ENCODE measurements at places on chromosomes 5 and 9.

DNA sequence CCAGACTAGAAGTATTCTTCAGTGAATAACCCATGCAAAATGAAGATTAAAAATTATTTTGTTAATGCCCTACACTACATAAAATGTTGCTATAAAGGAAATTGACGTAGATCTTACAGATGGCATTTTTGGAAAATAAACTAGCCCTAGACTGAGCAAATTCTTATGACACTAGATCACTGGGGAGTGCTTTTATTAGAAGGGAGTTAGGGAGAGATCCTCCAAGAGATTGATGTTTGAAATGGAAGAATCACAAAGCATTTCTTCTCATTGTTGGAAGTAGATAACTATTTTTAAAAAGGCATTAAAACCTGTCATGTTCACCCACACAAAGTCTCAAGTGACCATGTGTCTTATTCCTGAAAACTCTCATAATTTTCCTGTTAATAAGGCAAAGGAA is 351.1 kb upstream of the TLE4 start:
- no peak for DNase-seq

DNA sequence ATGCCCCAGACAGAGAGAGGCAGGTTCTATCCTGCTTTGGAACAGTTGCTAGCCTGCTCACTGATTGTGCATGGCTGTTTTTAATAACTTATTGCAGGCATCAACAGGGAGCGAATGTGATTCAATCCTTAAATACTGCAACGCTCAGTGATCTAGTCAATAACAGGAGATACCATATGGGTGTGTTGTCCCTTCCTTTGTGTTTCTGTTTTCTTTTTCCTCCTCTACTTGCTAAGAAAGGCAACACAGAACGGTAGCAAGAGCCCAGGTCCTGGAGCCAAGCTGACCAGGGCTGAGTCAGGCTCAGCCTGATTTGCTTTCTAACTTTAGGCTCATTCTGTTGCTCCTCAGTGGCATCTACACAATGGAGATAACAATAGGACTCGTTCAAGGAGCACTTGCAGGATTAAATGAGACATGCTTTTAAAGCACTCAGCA is 98.6 kb upstream of the EQTN start:
- no peak for DNase-seq

DNA sequence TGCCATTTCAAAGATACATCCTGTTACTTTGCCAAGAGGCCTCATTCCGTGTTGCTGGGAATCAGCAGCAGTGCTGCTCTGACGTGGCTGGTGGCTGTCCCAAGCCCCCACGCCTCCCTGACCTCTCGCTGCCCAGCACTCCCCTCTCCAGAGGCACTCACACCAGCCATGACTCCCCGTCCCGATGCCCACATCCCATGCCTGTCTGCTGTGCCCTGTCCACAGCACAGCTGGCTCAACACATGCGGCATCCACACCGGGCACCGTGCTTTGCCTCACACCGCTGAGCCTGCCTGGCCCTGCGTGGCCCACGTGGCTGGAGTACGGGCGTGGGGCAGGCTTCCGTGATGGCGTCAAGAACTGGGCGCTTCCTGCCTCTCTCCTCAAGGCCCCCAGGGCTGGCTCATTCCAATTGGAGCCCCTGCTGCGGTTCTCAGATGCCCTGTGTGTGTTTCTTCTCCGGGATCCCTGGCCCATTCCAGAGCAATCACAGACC is 7.8 kb upstream of the LCN1 start:
- DNase-seq, result no peak

DNA sequence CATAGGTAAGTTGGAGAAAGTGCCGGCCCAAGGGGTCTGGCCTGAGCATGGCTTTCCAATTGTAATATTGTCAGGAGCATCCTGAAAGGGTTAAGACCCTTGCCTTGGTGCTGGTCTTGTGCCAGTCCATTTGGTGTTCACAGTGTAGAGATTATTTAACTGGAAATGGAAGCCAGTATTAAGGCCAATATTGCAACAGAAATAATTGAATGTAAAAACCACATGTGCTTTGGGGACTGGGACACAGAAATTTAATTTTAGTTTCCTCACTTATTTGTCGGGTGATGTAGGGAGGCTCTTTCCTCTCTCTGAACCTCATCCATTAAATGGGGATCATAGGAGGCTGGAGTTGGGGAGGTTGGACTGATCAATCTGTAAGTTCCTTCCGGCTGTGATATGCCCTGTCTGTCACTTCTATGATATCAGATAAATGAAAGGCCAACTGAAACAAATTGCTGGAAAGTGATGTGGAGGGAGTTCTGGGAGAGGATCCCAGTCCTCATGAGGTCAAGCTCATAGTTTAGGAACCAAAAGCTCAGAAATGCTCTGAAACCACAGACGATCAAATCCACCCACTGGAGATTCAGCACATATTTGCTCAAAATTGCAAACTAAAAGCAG is 54.8 kb upstream of the COL15A1 start:
- DNase-seq, result no peak

- no peak for DNase-seq
Observed at GRCh38 chr9:107983181-107983603, 493.6 kb upstream of the KLF4 start.

GRCh38 chr9:83956086-83956435 is 24.0 kb downstream of the HNRNPK start:
- DNase-seq, result no peak

DNA sequence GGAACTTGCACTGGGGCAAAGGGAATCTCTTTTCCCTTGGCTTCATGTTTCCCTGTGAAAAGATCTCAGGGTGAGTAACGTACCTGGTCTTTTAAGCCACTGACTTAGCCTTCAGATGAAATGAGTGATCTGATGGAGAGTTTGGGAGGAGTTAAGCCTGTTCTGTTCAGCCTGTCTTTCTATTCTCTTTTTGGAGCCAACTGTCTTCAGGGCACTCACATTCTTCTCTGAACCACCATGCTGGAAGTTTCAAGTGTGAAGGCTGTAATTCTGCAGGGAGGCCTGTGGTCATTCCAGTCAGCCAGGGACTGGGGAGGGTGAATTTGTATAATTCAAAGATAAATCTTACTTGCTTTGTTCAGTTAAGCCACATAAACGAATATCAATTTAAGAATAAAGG is 722.2 kb upstream of the SEMA6A start:
- DNase-seq, result no peak

DNA sequence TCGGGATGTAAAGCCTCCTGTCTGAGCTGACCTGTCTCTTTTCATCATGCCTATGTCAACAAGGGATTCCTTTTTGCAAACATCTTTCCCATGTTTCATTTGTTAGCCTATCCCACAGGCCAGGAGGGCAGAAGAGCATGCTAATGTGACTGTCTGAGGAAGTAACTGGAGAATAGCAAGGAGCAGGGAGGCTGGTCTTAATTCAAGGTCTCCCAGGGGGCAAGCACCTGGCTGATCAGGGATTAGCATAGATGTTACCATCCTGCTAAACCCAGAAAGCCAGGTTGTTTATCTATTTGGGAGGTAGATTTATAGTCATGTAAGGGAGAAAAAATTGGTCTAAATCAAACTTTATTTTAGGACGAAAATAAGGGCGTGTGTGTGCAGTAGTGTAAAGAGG is 36.7 kb upstream of the MAP1B start:
- DNase-seq, result no peak

DNA sequence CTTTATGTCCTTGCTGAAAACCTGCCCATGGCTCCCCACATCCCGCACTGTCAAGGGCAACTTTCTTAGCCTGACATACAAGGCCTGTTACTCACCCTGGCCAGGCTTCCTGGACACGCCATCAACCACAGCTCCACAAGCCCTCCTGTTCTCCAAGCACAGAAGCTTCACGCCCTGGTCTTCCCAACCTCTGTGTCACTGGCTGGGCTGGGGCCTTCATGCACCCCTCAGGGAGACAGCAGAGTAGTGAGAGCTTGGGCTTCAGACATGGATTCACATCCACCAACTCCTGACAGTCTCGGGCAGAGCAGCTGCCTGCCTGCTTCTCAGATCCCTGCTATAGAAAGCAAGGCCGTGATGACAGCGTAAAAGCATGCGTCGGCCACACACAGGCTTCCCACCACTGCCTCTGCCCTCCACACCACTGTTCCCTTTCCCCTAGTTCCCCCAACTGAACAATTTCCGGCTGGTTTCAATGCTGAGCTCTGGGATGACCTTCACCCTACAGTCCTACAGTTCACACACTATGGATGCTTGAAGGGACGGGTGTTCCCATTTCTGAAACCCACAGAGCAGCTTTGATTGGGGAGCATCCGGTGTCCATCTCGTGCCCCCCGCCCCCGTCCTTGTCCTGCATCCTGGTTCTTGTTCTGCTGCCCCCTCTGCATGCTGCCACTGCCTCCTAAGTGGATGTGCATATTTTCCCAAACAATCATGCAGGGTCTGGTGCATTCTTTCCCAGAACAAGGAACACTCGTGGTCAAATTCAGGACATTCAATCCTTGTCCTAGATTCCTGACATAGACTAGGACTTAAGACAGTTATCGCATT is 33.4 kb upstream of the ADAMTS2 start:
- no peak for DNase-seq

- DNase-seq, result no peak
Observed at GRCh38 chr5:147668385-147668784, 114.1 kb downstream of the JAKMIP2 start.

DNA sequence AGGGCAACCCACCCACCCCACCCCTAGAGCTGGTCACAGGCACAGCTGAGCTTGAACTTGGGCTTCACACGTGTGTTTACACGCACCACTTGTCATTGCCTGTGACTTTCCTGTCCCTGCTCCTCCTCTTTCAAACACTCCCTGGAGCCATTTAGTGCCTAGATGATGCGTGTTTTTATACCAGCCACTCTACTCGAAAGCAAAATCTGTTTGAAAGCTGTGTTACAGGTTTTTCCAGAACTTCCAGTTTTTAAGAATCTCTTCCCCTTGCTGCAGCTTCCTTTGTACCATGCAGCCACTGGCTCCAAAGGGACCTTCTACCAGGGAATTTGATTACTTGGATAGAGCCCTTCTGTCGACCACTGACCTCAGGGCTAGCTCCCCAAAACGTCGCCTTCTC is 78.8 kb upstream of the SPRY4 start:
- DNase-seq, result no peak

Measured in gastrocnemius medialis (tissue), 4 donors.